ENCODE measurements at places on chromosomes 12 and 14.

DNA sequence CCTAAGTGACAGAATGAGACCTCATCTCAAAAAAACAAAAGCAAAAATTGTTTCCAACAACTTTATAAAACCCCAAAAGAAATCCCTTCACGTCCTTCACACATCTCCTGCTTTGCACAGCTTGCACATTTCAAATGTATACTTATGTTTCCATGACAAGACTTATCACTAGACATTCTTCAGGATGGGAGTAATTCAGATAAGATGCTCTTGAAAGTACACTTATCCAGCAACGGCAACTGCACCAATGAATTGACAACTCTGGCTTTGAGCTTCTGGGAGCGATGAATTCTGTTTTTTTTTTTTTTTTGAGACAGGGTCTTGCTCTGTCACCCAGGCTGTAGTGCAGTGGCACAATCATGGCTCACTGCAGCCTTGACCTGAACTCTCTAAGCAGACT is 30.8 kb upstream of the AKAP5 start:
- no peak for DNase-seq

DNA sequence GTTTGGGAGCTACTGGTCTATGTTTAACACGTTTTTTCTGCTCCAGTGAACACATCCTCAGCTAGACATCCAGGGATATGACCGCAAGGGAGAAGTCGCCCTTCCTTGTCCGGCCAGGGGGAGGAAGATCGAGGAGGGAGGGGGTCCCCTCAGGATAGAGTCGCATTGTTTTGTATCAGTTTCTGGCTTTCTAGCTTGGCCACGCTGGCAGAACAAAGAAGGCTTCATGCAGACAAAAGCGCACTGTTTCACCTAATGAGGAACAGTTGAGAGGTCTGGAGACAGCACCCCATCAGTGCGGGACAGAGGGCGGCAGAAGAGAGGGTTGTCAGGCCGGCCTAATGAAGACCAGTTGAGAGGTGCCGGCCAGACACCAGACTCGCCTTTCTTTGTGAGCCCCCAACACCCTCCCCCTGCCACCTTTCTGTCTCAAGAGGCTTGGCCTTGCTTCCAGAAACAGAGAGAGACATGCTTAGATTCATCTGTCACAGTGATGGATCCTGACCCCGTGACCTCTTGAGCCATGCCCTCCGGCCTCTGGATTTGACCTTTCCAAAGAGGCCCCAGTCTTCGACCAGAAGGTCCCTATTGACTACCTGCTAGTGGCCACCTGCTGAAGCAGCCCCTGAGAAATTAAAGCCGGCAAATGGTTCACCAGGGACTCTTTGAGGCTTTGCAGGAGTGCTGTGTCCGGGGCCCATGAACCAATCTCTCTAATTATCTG is 254.7 kb upstream of the TBX3 start:
- no peak for DNase-seq

DNA sequence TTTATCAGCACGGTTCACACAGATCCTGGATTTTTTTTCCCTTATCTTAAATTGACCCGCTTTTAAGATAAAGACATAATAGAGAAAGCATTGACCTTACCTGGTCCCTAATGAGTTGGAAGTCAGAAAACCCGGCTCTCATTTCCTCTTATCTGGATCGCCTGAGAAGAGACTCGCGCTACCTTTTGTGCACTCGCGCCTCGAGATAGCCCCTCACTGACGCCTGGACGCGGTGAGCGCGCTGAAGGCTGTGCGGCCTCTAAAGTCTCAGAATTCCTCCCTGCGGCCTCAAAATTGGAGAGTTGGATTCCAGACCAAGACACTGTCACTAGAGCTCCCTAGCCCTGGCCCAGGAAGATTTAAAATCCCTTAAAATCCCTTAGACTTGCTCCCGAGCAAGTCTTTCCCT is 7.0 kb downstream of the NKX2-1 start:
- no peak for DNase-seq

DNA sequence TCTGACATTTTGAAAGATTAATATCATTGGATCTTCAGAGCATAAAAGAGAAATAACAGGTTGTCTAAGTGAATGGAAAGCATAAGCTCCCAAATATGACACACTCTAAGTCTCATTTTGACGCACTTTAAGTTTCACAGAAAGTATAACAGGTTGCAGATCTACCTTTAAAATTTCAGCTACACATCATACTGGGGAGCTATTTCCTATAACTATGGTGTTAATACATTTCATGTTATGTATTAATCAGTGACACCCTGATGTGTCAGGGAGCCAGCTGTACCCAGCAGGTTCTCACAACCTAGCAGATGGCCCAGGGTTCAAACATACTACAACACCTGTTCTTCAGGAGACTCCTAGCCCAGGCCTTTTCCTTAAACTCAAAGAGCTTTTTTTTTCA is 31.1 kb upstream of the TMX1 start:
- DNase-seq, result no peak

DNA sequence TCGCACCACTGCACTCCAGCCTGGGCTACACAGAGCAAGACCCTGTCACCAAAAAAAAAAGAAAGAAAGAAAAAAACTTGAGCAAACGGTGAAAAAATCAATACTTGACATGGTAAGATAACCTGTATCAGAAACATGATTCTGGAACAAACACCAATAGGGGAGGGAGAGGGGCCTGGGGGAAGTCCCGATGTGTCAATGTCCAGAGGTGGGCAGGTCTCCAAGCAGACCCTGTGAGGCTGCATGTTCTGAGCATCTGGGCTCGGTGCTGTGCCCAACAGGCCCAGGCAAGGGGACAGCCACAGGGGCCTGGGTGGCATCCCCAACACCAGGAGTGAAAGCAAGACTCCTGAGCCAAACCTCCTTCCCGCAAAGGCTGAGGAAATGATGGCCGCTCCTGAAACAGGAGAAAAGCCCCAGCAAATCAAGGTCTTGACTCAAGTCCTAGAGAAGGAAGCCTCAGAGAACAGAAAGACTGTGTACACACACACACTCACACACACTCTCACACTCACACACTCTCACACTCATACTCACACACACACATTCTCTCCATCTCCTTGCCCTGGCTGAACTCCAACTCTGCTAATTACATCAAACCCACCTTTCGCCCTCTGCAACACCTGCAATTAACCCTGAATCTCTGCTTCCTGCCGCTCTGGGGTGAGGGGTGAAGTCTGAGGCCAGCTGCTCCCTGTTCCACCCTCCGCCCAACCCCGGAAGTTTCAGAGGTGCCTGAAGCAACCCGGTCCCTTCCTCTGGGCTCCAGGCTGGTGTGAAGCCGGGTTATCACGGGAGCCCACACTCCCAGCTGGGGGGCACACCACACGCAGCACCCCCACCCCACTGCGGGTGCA is 20.4 kb downstream of the CCDC88C start:
- DNase-seq, result no peak

- DNase-seq, result no peak
These were observed 1027.0 kb downstream of the VRK1 start for GRCh38 chr14:97824218-97824617.

DNA sequence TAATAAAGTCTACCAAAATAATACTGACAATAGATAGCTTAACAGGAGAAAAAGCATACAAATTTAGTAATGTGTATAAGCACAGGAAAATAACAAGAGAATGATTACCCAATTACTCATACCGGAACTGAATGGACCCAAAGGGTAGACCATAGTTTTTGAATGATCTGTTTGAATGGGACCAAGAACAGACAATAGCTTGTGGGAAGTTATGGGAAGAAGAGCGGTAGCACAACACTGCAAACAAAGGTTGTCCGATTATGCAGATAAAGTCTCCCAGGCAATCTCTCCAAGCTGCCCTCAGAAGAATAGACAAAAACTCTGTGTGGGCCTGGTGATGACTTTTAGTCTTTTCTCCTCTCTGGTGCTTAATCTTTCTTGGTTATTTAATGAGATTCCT is 96.6 kb upstream of the NEDD1 start:
- DNase-seq, result no peak

GRCh38 chr12:104049278-104049902 is 597 bp downstream of the GLT8D2 start:
- no peak for DNase-seq

DNA sequence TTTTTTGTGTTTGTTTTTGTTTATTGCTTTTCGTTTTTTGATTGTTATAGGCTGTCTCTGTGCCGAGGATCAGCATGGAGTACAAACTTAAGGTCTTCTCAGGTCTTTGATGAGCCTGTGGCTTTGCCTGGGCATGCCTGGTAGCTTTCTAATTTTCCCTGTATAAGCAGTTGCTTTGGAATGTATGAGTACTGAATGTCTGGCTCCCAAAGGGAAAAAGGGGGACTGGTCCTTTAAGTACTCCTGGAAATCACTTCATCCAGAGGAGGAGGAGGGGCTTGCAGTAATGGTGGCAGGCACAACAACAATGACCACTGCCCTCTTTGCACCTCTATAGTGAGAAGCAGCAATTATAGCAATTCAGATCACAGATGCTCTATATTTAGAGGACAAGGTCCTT is 67.6 kb upstream of the TTC7B start:
- no peak for DNase-seq

- DNase-seq, result no peak
These were observed 9.4 kb upstream of the GPR132 start for GRCh38 chr14:105074601-105075053.

DNA sequence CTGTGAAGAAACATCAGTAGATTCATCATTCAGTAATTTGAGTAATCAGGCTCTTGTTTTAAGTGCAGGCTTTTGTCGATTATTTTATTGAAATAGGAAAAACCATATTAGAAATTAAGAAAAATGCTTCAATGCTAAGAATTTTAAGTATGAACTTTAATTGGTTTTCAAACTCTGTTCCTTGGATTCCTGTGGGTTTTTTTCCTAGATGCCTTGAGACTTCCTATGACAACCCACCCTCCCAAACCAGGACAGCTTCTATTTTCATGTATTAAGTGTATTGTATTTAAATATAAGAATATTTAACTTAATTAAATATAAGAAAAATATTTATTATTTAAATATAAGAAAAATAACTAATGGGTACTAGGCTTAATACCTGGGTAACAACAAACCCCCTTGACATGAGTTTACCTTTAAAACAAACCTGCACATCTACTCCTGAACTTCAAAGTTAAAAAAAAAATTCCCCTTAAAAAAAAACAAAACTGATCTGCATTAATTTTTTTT is 3.0 kb downstream of the ARHGAP5 start:
- no peak for DNase-seq

GRCh38 chr12:105812366-105812765 is 326.4 kb downstream of the NUAK1 start:
- no peak for DNase-seq

- no peak for DNase-seq
These were observed 156.0 kb downstream of the EPS8 start for GRCh38 chr12:15633201-15633600.

- no peak for DNase-seq
These were observed 70.0 kb downstream of the CHST11 start for GRCh38 chr12:104526751-104527150.

GRCh38 chr12:23473071-23473470 is 476.4 kb downstream of the SOX5 start:
- no peak for DNase-seq

DNA sequence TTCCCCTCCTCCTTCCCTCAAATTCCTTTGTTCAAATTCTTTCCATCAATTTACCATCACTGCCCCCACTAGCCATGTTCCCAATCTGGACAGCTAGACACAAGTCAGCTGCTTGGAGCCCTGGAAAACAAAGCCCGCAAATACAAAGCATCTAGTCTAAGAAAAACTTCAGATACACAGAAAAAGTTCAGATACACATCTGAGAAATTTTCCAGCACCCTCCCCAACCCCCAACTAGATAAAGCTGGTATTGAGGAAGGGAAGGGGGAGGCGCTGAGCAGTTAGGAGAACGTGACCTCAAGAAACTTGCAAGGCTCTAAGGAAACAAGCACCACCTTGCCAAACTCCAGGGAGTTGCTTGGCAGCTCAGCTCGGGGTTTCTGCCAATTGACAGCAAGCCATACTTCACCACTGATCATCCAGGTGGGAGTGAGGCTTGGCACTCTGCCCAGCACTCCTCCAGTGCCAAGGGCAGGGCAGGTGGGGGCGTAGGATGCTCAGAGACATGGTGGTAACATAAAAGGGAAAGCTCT is 5.1 kb upstream of the CNIH1 start:
- peak; percentile 68 for DNase-seq

DNA sequence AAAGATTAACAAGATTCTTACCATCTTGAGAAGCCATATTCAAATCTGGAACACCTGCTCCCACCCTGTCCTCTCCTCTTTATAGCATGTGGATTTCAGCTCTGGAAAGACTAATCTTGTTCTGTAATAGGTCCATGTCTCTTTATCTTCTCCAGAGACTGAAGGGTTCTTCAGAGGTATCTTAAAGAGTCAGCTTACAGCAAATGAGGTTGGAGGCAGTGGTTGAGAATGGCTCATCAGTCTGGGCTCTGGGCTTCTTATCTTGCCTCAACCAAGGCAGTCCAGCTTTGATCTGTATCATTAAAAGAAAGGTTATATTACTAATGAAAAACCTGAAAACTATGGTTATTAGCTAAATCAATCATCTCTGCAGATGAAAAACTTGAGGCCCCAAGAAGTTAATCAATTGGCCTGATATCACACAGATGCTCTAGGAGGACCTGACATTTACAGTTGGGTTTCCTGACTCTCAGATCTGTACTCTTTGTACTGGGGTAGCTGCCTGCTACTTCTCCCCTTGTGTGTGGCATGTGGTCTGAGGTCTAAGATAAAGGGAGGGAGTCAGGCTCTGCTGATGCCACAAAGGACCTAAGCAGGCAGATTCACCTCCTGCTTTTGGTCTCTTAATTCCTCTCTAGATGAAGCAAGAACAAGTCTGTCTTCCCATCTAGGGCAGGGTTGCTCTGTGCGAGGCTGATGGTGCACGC is 1.7 kb upstream of the AKAP6 start:
- no peak for DNase-seq

DNA sequence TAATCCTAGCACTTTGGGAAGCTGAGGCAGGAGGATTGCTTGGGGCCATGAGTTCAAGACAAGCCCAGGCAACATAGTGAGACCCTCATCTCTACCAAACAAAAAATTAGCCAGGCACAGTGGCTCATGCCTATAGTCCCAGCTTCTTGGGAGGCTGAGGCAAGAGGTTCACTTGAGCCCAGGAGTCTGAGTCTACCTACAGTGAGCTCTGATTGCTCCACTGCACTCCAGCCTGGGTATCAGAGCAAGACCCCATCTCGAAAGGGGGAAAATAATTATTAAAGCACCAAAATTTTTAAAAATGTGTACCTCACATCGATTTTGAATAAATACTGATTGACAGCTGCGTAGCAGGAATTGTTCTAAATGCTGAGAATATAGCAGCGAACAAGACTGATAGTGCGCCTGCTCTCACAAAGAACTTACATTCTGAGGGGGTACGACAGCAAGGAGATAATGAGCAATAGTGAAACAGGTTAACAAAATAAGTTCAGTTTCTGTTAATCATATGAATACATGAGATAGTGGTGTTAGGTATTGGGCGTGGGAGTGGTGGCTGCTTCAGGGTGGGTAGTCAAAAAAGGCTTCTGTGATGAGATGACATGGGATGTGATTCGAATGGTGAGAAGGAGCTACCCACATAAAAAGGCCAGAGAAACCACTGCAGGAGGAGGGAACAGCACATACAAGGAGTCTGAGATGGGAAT is 19.6 kb downstream of the HCFC2 start:
- no peak for DNase-seq

- DNase-seq, result no peak
These were observed 220.6 kb upstream of the OR4E1 start for GRCh38 chr14:21894003-21894897.

- DNase-seq, result peak; percentile 57
These were observed 12.0 kb upstream of the BLTP3B start for GRCh38 chr12:100154474-100155247.

Data from foreskin melanocyte (primary cell).